ENCODE measurements at places on chromosomes 1 and 21.

GRCh38 chr1:150566589-150567340 lies 12.6 kb downstream of the MCL1 start:
- DNase-seq, result no peak

DNA sequence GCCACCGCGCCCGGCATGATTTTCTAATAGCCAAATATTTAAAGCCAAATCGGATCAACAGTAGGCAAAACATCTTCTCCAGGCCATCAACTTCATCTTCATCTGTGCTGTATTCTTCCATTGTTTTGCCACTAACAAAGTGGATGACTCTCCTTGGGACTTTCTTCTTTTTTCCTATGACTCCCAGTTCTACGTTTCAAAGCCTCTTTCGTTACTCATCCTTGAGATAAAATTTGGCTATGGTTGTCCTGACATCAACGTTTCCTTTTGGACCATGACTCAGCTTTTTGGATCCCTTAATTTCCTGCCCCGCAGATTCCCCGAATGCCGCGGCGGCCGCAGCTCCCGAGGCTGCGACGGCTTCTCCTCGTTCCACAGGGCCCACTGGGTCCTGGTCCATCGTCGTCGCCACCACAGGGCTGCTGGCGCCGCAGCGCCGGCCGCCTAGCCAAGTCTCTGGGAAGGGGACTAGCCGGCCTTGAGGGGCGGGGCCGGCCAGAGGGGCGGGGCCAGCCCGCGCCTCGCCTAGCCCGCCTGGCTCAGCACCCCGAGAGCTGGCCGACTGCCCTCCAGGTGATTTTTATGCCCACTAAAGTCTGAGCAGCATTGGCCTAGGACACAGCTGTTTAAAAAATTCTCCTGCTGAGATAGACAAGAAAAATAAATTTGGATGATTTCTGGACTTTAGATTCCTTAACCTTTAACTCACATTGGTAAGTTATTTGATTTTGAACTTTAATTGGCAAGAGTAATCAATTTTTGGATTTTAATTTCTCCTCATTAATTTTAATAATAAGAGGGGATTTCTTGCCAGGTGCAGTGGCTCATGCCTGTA lies 93.9 kb downstream of the ADCY10 start:
- no peak for DNase-seq

DNA sequence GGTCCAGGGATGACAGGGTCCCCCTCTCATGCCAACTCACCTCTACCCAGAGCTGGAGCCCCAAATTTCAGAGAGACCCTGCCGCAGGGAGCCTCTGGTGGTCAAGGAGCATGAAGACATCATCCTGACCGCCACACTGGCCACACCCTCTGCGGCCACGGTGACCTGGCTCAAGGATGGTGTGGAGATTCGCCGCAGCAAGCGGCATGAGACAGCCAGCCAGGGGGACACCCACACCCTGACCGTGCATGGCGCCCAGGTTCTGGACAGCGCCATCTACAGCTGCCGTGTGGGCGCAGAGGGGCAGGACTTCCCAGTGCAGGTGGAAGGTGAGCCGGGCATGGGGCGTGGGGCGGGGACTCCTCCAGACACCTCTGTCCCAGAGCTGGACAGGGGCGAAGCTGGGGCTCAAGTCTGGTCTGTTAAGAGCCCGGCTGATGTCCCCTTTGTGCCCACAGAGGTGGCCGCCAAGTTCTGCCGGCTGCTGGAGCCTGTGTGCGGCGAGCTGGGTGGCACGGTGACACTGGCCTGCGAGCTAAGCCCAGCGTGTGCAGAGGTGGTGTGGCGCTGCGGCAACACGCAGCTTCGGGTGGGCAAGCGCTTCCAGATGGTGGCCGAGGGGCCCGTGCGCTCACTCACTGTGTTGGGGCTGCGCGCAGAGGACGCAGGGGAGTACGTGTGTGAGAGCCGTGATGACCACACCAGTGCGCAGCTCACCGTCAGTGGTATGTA lies 66.0 kb downstream of the OBSCN start:
- no peak for DNase-seq

DNA sequence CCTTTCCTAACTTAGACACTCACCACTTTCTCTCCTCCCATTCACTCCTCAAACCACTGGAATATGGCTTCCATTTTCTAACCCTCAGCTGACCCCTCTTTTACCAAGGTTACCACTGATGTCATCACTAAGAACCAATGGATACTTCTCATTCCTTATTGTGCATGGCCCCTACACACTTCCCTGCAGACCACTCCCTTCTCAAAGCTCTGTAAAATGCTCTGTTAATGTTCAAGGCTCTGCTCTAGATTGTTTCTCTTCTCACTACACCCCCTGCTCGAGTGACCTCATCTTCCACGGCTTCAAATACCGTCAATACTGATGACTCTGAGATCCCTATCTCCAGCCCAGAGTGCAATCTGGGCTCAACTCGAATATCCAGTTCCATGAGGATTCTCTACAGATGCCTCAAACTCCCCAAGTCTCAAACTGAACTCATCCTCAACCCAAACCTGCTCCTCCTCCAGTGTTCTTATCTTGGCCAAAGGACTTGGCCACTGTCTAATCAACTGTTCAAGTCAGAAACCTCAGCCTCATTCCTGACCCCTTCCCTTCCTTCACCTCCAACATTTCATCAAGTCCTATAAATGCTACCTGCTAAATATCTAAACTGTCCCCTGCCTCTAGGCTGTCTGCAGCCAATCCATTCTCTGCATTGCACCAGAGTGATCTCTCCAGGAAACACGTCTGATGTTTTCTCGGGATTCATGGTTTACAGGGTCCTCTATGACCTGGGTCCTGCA lies 41.3 kb upstream of the BMP8B start:
- DNase-seq, result no peak

- no peak for DNase-seq
These were observed 85.3 kb downstream of the NPHP4 start for GRCh38 chr1:5906966-5907365.
